ENCODE measurements at places on chromosomes 12 and 14.

DNA sequence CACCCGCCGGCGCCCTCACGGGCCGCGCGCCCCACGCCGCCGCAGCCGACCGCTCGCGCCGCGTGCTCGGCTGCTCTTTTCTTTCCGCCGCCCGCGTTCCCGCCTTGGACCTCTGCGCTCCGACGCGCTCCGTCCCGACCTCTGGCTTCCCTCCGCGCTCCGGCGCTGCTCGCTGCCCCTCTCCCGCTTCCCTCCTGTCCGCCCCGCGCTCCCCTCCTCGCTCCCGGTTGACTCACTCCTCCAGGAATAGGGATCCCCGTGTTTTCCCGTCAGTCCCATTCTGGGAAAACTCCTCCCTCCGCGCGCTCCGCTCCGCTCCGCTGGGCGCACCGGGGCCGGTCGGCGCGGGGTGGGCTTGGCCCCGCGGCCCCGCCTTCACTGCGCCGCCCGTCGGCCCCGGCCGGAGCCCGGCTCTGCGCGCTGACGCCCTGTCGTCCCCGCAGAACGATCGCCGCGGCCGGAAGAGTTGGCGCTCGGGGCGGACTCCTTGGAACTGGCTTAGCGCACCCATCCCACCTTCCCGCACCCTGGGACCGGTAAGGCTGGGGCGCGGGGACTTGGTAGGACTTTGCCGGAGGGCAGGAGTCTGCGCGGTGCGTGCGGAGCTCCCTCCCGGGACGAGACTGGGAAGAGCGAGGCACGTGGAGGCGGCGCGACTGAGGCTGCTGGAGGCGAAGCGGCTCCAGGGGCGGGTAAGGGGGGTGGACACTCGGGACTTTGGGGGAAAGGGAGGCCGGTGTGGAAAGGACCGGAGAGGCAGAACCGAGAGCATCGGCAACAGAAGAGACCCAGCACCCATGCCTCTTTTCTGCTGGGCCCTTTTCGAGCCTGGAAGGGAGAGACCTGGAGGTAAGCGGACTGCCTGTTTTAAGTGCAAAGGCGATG lies 550 bp downstream of the TEAD4 start:
- no peak for DNase-seq

- no peak for DNase-seq
Observed at GRCh38 chr12:98060411-98060810, 455.0 kb upstream of the TMPO start.

DNA sequence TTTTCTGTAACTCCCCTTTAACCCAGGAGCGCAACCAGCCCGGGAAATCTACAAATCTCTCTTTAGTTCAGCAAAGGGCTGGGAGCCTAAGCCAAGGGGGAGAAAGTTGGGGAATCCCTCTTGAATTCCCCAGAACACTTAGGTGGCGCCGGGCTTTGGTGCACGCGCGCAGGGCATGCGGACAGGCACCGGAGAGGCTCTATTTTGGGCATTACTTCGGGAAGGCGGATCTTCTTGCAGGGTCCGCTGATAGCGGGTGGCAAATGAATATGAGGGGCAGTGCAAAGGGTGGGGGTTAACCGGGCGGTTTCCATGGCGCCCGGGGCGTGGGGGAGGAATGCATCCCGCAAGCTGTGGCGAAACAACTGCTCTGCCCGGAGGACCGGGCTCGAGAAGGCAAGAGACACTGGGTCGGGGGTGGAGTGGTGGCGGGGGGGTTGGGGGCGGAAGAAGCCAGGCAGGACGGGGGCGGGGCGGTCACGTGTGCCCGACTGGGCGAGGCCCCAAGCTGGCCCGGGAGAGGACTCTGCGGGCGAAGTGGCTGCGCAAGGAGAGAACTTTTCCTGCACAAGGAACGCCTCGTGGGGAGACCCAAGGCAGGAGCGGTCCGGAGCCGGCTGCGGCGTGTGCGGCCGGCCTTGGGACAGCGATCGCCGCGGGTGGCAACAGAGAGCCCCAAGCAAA lies at the start of gene FLVCR2:
FLVCR2 (plus strand) TSS at position 519 of the 684 bp plus-strand sequence. CDS start 353 bp downstream, outside the sequence.
- peak; percentile 55 for DNase-seq

DNA sequence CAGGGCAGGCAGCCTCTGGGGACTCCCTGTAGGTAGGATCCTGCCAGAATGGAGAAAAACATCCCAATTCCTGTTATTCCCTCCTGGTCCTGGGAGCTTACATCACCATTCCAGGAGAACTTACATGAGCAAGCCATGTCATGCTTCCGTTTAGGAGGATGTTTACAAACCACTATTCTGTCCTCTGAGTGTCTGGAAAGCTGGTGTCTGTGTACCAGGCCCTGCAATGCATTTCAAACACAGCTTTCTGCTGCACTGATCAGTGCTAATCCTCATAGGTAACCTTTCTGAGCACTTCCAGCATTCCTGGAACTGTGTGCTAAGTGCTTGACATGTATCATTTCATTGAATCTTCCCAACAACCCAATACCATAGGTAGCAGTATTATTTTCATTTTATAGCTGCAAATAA lies 19.8 kb upstream of the MAP1LC3B2 start:
- no peak for DNase-seq

DNA sequence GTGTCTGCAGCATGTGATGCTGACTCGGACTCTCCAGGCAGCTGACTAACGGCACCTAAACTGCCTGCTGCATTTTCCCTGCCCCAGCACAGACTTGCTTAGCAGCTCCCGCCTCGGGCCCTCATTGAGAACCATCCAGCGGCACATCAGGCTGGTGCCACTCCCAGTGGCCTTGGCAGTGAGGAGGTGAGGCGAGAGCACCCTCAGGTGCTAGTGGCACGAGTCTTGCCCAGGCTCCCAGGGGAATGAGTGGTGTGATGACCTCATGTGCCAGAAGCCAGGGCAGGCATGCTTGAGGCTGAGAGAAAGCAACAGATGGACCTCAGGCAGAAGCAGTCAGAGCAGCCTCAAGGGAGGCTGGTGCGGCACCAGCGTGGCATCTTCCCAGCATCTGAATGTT lies 60.2 kb downstream of the PRKCH start:
- no peak for DNase-seq

- DNase-seq: no peak
Observed at GRCh38 chr12:115846516-115846915, 431.0 kb downstream of the MED13L start.

DNA sequence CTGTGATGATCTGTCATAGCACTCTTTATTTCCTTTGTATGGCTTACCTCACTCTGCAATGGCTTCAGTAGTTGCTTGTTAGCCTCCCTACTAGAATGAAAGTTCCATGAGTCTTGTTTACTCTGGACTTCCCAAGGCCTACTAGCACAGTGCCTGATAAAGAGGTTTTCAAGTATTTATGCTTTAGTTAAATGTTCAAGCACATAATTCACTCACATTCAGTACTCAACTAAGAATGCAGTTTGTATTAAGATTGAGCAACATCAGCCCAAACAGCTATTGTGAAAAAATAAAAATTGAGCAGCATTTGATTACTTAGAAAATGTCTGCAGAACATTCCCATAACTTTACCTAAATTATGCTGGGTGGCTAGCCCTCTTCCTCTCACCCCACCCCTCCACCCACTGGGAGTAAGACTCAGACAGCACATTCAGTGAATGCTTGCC lies 158.9 kb upstream of the AMIGO2 start:
- no peak for DNase-seq
